Retina (tissue), 1 donor: ENCODE measurements at places on chromosomes 7 and 10.
A peak's percentile ranks its signal among the peaks of the same experiment; 100 is the strongest.

DNA sequence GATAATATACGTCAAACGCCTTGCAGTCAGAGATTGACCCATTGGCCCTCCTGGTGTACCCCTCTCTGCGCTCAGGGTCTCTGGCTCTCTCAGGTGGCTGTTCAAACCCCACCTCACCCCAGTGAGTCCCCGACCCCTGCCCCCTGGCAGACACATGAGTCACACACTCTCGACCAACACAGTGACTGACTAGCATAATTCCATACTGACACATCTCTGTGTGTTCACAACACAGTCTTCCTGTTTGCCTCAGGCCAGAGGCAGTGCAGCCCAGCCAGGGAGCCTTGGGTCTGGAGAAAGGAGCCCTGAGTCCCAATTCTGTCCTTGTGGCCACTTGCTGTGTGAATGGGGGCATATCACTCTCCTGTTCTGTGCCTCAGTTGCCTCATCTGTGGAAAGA lies 40.1 kb downstream of the PALD1 start:
- no peak for DNase-seq

GRCh38 chr10:109866995-109867635 lies 56.2 kb downstream of the XPNPEP1 start:
- no peak for DNase-seq

GRCh38 chr10:131685576-131685975 lies 215.2 kb upstream of the PPP2R2D start:
- DNase-seq: no peak

- no peak for DNase-seq
Observed at GRCh38 chr7:39589323-39590111, 23.3 kb downstream of the YAE1 start.

GRCh38 chr7:87058744-87059524 lies 520 bp downstream of the ELAPOR2 start:
- peak; percentile 83 for DNase-seq

GRCh38 chr7:139180700-139181311 lies 50.2 kb upstream of the UBN2 start:
- no peak for DNase-seq

- no peak for DNase-seq
Observed at GRCh38 chr7:76267894-76268183, 34.6 kb upstream of the HSPB1 start.

- peak; percentile 38 for DNase-seq
Observed at GRCh38 chr7:26618898-26619297, 245.5 kb downstream of the SKAP2 start.

DNA sequence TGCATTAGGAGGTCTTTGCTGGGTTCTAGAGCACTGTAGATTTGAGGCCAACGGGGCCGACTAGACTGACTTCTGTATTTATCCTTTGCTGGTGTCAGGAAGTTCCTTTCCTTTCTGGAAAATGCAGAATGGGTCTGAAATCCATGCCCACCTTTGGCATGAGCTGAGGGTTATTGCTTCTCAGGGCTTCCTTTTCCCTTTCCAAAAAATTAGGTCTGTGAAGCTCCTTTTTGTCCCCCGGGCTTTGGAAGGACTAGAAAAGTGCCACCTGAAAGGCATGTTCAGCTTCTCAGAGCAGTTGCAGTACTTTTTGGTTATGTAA lies 675 bp downstream of the IL6 start:
- DNase-seq: no peak

- no peak for DNase-seq
Observed at GRCh38 chr7:159119851-159120539, 24.7 kb downstream of the VIPR2 start.

DNA sequence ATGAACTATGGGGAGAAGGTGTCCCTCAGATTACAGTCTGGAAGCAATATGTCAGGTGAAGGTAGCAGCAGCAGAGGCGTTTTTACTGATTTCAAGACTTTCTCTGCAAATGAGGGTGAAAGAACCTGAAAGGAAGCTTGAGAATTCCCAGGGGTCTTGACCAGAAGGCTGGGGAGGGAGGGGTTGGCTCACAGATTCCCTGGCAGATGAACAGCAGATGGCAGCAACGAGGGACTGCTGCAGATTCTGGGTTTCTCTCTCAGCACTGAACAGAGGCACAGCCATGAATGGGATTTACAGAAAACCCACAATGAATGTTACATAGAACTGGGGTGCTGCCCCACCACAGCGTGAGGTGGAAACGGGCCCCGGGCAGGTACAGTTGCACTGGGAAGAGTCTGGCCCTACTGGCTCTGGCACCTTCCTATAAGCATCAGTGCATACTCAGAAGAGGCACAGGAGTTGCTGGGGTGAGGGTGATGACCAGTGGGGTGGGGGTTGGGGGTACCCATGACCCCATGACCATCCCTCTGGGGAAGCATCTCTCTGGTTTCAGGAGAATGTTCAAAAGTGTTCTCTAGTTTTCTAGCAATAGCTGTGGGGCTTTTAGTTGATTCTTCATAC lies 317.8 kb downstream of the SH2D4B start:
- DNase-seq: peak; percentile 40

DNA sequence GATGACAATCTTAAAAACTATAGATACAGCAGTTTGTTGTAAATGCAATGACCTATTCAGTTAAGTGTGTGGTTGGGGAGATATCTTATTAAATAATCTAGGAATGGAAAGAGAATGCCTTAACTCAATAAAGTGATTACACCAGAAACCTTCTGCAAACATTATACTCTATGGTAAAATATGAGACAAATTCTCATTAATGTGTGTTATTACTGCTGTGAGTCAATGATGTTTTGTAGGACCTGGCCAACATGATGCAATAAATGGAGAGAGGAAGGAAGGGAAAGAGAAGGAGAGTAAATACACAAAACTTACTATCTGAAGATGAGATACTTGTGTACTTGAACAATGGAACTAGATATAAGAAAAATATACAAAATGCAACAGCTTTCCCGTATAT lies 25.1 kb downstream of the MKX start:
- no peak for DNase-seq

DNA sequence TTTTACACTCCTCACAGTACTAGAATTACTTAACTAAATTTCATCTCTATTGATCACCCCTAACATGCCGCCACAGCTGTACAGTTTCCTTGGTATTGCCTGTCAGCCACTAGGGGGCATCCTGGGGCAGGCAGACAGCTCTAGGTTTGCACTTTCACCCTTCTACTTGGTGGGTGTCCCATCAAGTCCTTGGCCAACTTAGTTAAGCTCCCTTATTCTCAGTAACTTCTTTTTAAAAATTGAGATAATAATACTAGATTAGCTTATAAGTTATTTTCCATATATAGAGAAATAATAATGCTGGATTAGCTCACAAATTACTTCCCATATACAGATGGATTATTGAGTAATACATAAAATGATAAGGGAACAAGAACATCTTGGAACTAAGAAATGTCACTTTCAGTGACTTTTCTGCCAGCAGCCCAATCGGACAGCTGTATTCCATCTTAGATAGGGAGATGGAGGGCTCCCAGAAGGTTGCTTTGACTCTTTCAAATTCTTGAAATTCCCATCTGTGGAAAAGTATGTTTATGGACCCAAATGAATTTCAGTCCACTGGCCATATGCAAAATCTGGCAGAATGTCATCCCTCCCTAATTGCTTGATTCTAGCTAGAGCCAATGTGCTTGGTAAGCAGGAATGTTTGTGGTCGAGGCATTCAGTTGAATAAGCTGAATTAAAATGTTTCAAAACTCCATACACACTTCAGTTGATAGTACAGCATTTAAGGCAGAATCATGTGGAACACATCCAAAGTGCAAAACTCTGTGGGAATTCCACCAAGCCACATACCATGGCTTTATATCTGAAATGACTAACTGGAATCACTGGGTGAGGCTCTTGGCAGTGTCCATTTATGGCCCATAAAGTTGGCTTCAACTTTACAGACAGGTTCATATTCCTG lies 309.7 kb downstream of the CSTF2T start:
- peak; percentile 11 for DNase-seq

DNA sequence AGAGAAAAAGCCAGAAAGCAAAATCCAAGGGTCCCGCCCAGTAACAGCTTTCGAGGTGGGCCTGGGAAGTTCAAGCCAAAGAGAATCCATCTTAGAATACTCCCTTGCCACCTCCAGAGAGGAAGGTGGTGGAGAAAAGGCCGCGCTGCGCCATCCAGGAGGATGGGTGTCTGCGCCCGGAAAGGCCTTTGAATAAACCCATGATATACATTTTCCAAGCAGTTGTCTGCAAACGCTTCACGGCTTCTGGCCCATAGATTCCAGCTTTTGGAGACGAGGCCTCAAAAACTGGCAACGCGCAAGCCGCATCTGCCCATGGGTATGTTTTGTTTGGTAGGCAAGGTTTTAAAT lies 17.8 kb downstream of the RGS10 start:
- DNase-seq: no peak

GRCh38 chr7:134707663-134708378 lies 61.2 kb downstream of the BPGM start:
- no peak for DNase-seq
